Adipose tissue (tissue), 3 donors: ENCODE measurements at places on chromosomes 7 and 10. TPM values are rescaled to one million over a fixed set of nuclear protein-coding genes. Genes with fewer than 3 reads are reported as not detected.

The C7orf33 gene
- polyA plus RNA-seq, result not detected

The IL6 gene
- polyA plus RNA-seq, result 80.3 TPM

The EVX1 gene
- polyA plus RNA-seq, result not detected

The ZNF503 gene
- 19.8 TPM for polyA plus RNA-seq

The ARHGAP22 gene
- 2.9 TPM for polyA plus RNA-seq

The OR6B1 gene
- 0.03 TPM for polyA plus RNA-seq

The RAPGEF5 gene
- polyA plus RNA-seq, result 18.0 TPM

The NME8 gene
- 0.31 TPM for polyA plus RNA-seq

The ALKBH4 gene
- polyA plus RNA-seq, result 4.5 TPM

The CTNNA3 gene
- 0.05 TPM for polyA plus RNA-seq

The ENKUR gene
- not detected for polyA plus RNA-seq

The GFRA1 gene
- 13.9 TPM for polyA plus RNA-seq

The FBXO24 gene
- 0.45 TPM for polyA plus RNA-seq

The TMEM168 gene
- polyA plus RNA-seq, result 4.6 TPM

The KIAA1549 gene
- polyA plus RNA-seq, result 0.31 TPM

The KAZALD1 gene
- 3.1 TPM for polyA plus RNA-seq

The HOGA1 gene
- 6.6 TPM for polyA plus RNA-seq

The STEAP2 gene
- 5.5 TPM for polyA plus RNA-seq

The CLEC2L gene
- not detected for polyA plus RNA-seq

The NUTM2A gene
- polyA plus RNA-seq, result 1.5 TPM

The HOXA5 gene
- polyA plus RNA-seq, result 3.1 TPM

The AVL9 gene
- 6.5 TPM for polyA plus RNA-seq

The GNAT3 gene
- not detected for polyA plus RNA-seq

The RUFY2 gene
- polyA plus RNA-seq, result 4.7 TPM

The TRIM50 gene
- 4.1 TPM for polyA plus RNA-seq

The FOXI2 gene
- 0.12 TPM for polyA plus RNA-seq

The MLXIPL gene
- polyA plus RNA-seq, result 139 TPM

The LRRD1 gene
- not detected for polyA plus RNA-seq

The PPP1R3C gene
- polyA plus RNA-seq, result 2.9 TPM

The TAS2R41 gene
- polyA plus RNA-seq, result not detected

The GSTO1 gene
- 145 TPM for polyA plus RNA-seq

The RNF32 gene
- polyA plus RNA-seq, result 1.3 TPM

The MYH16 gene
- polyA plus RNA-seq, result not detected

The TLX1 gene
- polyA plus RNA-seq, result 0.09 TPM

The PRLHR gene
- polyA plus RNA-seq, result not detected

The HMX3 gene
- not detected for polyA plus RNA-seq
